ENCODE measurements at places on chromosomes 11 and 22.

DNA sequence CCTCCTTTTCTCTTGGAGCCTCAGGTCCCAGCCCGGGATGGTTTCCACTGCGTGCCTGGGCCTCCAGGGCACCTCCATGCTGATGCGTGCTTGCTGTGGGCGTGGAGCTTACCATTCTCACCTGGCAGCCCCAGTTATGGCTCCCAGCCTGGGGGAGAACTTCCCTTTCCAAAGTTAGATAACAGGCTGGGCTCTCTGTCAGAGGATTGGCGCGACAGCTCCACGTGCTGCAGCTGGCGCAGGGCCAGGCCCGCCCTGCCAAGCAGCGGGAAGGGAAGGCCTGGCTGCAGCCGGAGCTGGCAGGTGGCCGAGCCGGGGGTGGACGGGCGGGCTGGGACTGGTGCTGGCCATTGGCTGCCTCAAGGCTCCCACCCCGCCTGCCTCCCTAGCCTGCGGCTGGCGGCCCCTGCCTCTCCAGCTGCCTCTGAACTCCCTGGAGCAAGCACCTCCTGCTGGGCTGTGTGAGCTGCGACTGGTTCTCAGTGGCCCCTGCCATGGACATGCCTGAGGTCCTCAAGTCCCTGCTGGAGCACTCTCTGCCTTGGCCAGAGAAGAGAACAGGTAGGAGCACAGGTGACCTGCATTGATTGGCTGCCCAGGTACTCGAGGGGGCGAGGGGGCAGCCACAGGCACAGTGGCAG lies 14.6 kb upstream of the TEF start:
- peak; percentile 34 for DNase-seq

GRCh38 chr11:87006035-87006434 lies 31.7 kb upstream of the TMEM135 start:
- no peak for DNase-seq

DNA sequence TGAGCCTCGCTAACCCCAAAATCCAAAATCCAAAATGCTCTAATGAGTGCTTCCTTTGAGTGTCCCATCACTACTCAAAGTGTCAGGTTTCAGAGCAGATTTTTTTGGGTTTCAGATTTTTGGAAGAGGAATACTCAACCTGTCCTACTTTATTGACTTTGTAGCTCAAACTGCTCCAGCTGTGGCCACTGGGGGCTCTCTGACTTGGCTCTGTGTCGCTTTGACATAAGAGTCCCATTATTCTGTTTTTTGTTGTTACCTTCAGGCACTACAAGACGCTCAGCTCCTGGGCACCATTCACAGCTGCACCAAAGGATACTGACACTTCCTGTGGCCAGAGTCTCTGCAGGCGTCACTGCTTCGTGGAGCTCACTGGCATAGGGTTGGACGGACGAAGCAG lies 41.1 kb downstream of the PHF21B start:
- no peak for DNase-seq

GRCh38 chr22:36144886-36145541 lies 15.5 kb downstream of the APOL3 start:
- no peak for DNase-seq

DNA sequence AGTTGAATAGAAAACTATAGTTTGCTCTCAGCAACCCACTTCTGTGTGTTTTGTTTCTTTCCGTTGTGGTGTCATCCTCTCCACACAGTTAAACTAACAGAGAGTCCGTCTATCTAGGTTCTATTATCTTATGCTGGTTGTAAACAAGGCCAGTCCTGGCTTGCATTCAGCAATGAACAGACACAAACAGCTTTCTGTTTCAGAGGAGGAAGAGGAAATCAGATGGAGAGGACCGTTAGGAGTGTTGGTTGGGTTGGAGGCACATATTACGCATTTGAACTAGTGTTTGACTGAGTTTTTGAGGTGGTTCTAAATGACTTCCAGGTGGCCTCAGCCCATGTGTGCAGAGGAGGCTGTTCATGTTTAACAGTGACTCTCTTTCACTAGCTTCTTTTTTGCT lies 129.5 kb upstream of the SORL1-AS1 start:
- DNase-seq = no peak

GRCh38 chr11:116829525-116830183 lies at the start of gene APOC3:
APOC3 (plus strand) TSS chr11:116829907; CDS start chr11:116830583, 676 bp downstream.
- no peak for DNase-seq

- peak; percentile 25 for DNase-seq
Observed at GRCh38 chr11:118046051-118046963, 30.6 kb upstream of the TMPRSS4 start.

DNA sequence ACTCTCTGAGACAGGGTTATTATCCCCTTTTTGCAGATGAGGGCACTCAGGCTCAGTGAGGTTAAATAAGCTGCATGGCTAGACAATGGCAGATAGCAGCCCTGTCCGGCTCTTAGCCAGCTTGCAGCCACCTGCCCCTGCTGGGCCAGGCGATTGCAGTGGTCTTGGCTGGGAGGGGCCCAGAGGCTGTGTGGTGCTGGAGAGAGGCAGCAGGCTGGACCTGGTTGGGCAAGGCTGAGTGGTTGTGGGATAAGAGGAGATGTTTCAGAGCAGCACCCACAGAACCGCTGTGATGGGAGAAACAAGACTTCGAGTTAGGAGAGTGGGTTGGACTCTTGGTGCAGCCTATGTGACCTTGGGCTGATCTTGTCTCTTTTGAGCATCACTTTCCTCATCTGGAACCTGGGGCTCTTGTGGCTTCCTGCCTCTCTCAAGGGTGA lies 25.5 kb downstream of the PTPRJ start:
- no peak for DNase-seq

DNA sequence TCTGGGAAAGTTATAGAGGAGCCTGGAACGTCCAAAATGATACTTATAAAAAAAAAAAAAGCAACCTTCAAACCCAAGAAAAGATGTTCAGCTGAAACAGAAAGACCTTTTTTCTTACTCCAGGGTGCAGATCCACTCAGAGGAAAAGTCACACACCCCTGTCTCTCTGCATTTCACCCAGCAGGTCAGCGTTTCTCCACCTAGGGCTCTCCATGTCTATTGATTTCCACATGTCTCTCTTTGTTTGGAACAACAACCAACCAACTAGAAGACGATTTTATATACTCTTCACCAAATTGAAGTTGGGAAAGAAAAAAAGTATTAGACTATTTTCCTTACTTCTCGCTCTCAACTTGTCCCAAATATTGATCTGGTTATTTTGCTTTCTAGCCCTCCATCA lies 42.2 kb upstream of the BLID start:
- DNase-seq = no peak

GRCh38 chr11:112961751-112962578 lies 745 bp downstream of the NCAM1 start:
- no peak for DNase-seq

- DNase-seq = no peak
Observed at GRCh38 chr22:19454156-19454555, 6.6 kb upstream of the C22orf39 start.

- no peak for DNase-seq
Observed at GRCh38 chr22:18118345-18118915, 7.8 kb downstream of the TUBA8 start.

DNA sequence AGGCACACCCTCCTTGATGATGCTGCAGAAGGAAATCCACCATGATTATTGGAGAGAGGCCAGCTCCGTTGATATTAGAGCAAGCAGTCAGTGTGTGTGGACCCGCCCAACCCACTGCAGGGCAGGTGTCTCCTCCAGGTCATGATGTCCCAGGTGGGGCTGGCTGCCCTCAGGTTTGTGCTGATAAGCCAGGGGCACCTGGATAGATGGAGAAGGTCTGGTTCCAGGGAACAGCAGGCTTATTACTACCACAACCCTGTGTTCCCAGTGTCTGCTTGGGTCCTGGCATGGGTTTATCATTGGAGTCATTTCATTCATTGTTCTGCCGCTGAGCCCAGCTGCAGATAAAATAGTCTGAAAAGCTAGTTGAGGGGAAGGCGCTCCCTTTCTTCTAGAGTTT lies 181.1 kb upstream of the NECTIN1 start:
- no peak for DNase-seq

- no peak for DNase-seq
Observed at GRCh38 chr11:120216426-120217102, 5.7 kb downstream of the OAF start.

- peak; percentile 17 for DNase-seq
Observed at GRCh38 chr11:129192150-129192549, at the start of gene ARHGAP32. ARHGAP32 (minus strand) TSS chr11:129192325; CDS start chr11:129192198, 127 bp downstream.

GRCh38 chr11:69160296-69161116 lies 4.8 kb downstream of the SMIM38 start:
- DNase-seq = no peak

DNA sequence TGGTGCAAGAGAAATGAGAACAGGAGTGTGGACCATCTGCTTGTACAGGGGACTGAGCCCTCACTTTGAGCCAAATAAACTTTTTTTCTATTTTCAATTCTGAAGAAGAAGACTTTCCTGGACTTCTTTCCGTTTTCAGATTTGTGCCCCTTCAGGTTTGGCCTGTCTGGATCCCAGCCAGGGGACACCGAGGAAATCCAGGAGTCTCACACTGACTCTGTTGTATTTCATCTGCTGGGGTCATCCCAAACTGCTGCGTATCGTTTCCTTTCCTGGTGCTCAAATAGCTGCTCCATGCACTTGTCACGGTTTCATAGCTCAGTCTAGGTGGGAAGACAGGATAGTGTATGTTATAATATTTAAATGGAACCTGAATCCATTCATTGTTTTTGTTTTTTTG lies 51.7 kb downstream of the GGTLC2 start:
- DNase-seq = no peak

DNA sequence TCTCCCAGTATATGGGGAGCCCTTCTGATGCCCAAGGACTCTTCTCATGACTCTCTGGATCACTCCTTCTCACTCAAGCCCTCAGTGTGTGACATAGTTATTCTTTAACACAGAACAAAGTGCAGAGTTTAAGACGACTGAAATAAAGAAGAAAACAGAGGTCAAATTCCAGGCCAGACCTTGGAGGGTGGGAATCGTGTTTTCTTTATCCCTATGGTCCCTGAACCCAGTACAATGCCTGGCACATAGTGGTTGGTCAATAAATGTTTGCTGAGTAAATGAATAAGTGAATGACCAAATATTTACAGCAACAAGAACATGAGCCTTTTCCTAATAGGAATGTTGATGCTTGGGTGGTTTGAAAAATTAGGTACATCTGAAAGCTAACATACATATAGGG lies 28.8 kb downstream of the VSTM5 start:
- DNase-seq = no peak

- DNase-seq = no peak
Observed at GRCh38 chr11:119518746-119519730, 96.1 kb upstream of the THY1 start.

GRCh38 chr11:14366936-14367335 lies 8.0 kb upstream of the RRAS2 start:
- no peak for DNase-seq

DNA sequence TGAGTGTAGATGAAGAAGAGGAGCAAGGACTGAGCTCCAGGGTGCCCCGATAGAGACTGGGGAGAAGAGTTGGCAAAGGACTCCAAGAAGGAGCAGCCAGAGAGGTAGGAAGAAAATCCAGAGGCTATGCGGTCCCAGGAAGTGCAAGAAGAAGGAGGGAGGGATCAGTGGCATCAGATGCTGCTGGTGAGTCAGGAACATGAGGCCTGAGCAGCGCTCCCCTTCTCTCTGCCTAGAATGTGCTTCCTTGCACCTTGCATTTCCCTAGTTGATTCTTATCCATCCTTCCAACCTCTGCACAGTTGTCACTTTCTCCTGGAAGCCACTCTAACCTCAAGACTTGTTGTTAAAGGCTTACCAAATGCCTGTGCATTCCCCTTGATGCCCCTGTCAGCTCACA lies 21.3 kb downstream of the KCNC1 start:
- no peak for DNase-seq

DNA sequence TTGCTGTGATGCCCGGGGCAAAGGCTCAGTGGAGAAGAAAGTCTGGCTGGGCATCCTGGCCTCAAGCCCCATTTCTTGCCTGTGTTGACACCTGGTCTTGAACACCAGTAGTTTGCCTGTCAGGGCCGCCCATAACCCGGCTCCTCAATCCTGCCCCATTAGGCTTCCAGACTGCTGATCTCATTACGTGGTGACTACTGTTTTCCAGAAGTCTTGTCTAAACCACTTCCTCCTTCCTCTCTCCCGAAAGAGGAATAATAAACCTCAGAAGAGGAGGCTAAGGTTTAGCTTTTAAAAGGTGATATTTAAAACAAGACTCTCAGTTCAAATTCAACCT lies 97.7 kb downstream of the CD44 start:
- DNase-seq = no peak

GRCh38 chr11:74559110-74559933 lies 33.1 kb upstream of the POLD3 start:
- DNase-seq = no peak

- DNase-seq = no peak
Observed at GRCh38 chr22:28125799-28126198, 206.7 kb upstream of the PITPNB start.

DNA sequence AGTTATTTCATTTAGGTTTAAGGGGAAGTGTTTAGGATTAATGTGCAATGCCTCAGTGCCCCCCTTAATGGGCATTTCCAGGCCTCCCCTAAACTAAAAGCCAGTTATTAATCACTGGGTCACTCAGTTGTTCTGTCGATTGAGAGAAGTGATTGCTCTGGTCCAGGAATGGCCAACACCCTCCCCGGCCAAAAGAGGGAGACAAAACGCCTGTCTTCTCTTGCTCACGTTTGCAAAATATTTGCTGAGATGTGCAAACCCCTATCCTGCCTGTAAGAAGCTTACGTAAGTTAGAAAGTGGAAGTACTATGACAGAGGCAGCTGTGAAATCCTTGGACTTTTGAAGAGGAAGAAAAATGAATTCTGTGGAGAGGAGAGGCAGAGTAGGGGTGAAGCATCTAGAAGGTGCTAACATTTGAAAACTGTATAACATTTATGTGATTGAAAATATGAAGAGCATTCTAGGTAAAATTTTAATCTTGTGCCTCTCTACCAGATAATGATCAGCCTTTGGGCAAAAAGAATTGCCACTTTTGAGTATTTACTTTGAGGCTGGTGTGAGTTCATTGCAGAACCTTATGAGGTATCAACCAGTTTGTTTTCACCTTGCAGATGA lies 37.7 kb downstream of the NTM start:
- no peak for DNase-seq

DNA sequence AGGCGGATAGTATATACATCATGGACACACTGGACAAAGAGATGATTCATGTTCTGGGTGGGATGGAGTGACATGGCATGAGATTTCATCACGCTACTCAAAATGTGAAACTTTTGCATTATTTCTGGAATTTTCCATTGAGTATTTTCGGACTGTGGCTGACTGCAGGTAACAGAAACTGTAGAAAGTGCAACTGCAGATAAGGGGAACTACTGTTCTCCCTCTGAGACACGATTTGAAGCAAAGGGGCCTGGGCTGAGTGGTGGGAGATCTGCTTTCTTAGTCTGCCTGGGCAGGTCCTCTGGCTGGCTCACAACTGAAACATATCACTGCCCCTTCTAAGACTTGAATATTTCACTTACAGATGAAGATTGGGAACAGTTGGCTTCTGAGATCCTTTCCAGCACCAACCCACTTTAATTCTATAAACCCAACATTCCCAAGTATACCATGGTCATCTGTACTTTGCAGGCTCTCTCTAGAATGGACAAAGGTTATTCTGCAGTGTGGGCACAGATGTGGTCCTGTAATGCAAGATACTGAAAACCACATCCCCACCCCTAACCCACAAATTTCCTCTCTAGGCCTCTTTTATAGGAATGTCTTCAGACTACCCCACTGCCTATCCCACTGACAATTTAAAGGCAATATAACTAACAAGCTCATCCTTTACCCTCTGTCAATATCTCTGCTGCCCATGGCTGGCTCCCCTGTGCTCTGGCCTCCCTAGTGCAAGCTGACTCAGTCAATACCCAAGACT lies 121.1 kb downstream of the KCNC1 start:
- DNase-seq = no peak

GRCh38 chr11:36492724-36493304 lies 17.3 kb downstream of the TRAF6 start:
- DNase-seq = peak; percentile 11

- DNase-seq = no peak
Observed at GRCh38 chr22:35525687-35526332, 14.8 kb upstream of the RASD2 start.

Data from activated naive CD8-positive, alpha-beta T cell treated with anti-CD3 and anti-CD28 coated beads for 36 hours (primary cell).